ENCODE measurements at places on chromosomes 2 and 18. TPM values are rescaled to one million over a fixed set of nuclear protein-coding genes. Genes with fewer than 3 reads are reported as not detected.

OSBPL1A gene
- total RNA-seq, result 45.0 TPM

SLC9A2 gene
- total RNA-seq, result 0.49 TPM

MDH1 gene
- total RNA-seq, result 141 TPM

SPATA3 gene
- not detected for total RNA-seq

TRIM54 gene
- not detected for total RNA-seq

CPO gene
- total RNA-seq, result not detected

G6PC2 gene
- not detected for total RNA-seq

ITGA4 gene
- 5.9 TPM for total RNA-seq

GPR17 gene
- total RNA-seq, result 3.0 TPM

KIDINS220 gene
- 583 TPM for total RNA-seq

SEH1L gene
- total RNA-seq, result 35.9 TPM

MROH2A gene
- not detected for total RNA-seq

DSC1 gene
- total RNA-seq, result 0.25 TPM

All from temporal lobe (tissue), 4 donors.